ENCODE measurements at places on chromosomes 6 and 20.
A peak's percentile ranks its signal among the peaks of the same experiment; 100 is the strongest.

GRCh38 chr20:52309181-52309580 is 117.6 kb upstream of the ZFP64 start:
- DNase-seq = no peak

GRCh38 chr6:149820506-149820905 is 43.7 kb downstream of the LRP11 start:
- DNase-seq = no peak

GRCh38 chr20:45229264-45230056 is 8.3 kb downstream of the SEMG2 start:
- DNase-seq = peak; percentile 66

- no peak for DNase-seq
Measured at GRCh38 chr6:158328952-158329351, 16.7 kb downstream of the TULP4 start.

- no peak for DNase-seq
Measured at GRCh38 chr6:44735630-44735963, 348.1 kb downstream of the CDC5L start.

GRCh38 chr20:3935956-3936340 is 46.8 kb downstream of the PANK2 start:
- no peak for DNase-seq

GRCh38 chr6:10460096-10460495 is 45.2 kb upstream of the TFAP2A start:
- DNase-seq = no peak

DNA sequence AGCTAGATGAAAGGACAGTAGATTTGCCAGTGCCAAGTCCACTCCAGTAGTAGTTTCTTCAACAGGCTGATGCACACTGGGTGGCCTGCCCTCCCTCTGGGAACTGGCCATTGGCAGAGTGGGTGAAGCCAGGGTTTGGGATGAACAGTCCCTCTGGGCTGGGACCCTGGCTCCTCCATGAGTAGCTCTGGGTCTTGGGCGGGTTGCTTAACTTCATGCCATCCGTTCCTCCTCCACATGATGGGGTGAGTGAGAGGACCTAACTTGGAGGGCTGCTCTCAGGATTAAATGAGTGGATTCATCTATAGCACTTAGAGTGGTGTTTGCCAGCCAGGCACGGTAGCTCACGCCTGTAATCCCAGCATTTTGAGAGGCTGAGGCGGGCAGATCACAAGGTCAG is 47.2 kb downstream of the PLAGL2 start:
- no peak for DNase-seq

- DNase-seq = no peak
Measured at GRCh38 chr6:151166180-151166579, 73.6 kb upstream of the AKAP12 start.

- DNase-seq = no peak
Measured at GRCh38 chr6:150394899-150395295, 26.1 kb downstream of the IYD start.

- no peak for DNase-seq
Measured at GRCh38 chr20:64142590-64142989, 21.7 kb upstream of the MYT1 start.

- no peak for DNase-seq
Measured at GRCh38 chr6:95185874-95186273, 391.5 kb upstream of the MANEA start.

DNA sequence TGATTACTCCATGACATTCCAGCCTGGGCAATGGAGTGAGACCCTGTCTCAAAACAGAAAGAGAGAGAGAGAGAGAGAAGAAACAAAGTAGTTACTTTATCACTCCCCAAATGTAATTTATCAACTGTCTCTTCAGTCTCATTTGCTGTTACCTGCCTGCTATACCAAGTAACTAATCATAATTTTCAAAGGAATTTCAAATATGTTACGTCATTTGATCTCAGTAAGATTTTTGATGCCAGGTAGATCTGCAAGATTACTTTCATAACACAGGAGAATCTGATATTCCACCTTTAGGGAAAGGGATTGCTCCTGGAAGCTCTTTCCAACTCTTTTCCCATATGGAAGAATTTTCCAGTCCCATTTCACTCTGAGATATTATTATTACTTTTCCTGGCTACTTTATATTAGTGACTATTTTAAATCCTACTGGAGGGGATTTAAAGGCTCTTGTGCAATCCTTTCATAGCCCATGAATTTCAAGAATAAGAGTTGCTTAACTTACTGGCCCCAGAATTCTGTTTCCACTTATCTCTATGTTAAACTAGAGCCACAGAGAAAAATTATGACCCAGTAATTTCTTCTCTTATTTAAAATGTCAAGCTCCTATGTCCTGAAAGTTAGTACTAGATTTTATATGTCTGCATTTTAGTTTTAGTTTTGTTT is 390.2 kb upstream of the FLRT3 start:
- no peak for DNase-seq

DNA sequence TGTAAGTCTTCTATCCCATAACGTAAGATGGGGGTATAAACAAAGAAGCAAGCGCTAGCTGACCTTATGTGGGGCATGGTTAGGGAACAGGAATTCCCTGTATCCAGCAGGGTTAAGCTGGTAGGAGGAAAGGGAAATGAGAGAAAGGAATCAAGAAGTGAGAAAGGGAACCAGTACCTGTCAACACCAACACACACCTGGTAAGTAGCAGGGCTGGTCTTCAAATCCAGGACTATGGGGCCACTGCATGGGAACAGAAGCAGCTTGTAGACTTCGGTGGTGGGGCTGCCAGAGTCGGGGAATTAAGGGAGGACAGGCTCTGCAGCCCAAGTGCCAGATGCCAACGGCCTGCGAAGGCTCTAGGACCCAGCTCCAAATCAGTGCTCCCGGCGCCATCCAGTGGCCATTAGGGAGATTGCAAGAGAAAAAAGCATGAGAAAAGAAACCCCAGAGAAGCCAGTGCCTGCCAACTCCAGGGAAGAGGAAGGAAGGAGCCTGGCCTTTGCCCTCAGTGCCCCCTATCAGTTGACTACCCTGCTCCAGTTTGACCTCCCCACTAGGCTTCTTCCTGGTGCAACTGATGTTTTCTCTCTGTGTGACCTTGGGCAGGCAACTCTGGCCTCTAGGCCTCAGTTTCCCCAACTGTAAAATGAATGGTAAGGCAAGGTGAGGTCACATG is 15.8 kb upstream of the RBPJL start:
- peak; percentile 69 for DNase-seq

GRCh38 chr20:46562373-46563169 is 12.1 kb upstream of the OCSTAMP start:
- peak; percentile 57 for DNase-seq

DNA sequence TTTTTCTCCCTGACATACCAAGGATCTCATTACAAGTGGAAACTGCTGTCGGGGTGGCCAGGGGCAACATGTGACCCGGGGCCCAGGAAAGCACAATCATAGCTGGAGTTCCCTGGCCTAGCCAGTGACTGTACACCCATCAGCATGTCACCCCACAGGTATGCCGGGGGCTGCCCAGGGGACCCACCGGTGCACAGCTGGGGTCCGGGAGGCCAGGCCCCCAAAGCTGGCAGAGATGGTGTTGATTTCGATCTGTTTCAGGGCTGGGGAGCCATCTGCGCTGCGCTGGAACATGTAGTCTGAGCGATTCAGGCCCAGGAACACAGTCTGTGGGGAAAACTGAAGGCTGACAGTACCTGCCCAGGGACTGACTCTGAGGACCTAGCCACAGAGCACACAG is 13.3 kb downstream of the GSS start:
- no peak for DNase-seq

GRCh38 chr6:141790921-141791320 is 341.8 kb upstream of the GJE1 start:
- DNase-seq = no peak

DNA sequence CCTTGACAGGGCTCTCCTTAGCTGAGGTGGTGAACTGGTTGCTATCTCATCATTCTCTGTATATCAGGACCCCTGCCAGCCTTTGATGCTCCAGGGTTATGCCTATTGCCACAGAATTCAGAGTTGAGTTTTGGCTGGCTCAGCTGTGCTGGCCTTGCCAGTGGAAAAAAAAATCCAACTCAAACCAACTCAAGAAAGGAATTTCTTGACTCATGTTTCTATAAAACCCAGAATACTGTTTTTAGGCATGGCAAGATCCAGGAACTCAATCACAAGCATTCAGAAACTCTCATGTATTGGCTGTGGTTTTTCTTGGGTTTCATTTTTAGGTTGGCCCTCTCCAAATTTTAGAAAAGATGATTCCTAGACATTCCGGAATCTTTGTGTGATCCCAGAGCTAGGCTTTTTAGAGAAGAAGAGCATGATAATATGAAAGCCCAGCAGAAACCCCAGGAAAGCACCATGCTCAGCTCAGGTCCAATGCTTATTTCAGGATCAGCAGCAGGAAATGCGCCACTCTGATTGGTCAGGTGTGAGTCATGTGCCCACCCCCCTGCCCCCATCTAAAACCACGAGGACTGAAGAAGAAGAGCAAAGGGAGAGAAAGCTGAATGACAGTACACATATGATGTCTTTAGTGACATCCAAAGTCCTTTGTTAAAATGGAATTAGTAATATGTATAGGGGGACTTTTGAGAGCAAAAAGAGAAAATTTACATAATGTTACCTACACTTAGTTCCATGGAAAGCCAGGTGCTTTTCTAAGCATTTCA is 122.9 kb downstream of the RNF144B start:
- no peak for DNase-seq

DNA sequence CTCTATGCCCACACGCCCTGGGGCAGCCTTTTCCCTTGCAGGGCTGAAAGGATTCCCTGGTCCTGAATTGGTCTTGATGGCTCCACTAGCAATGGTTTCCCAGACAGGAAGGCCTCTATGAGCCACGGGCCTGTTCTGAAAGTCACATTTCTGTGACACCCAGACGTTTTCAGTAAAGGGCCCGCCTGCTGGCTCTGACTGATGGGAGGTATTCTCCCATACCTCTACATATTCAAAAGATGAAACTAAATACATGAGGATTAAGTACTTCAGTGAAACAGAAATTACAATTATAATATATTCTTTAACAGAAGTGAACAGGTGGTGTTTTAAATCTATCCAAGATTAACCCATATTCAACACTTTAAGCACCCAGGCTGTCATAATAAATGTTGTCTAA is 629.8 kb downstream of the CDH26 start:
- no peak for DNase-seq

GRCh38 chr20:62104791-62105345 is 17.4 kb upstream of the LSM14B start:
- DNase-seq = no peak

- DNase-seq = no peak
Measured at GRCh38 chr6:140566781-140567277, 1192.4 kb upstream of the CITED2 start.

GRCh38 chr6:63389191-63389844 is 69.5 kb upstream of the LGSN start:
- no peak for DNase-seq

DNA sequence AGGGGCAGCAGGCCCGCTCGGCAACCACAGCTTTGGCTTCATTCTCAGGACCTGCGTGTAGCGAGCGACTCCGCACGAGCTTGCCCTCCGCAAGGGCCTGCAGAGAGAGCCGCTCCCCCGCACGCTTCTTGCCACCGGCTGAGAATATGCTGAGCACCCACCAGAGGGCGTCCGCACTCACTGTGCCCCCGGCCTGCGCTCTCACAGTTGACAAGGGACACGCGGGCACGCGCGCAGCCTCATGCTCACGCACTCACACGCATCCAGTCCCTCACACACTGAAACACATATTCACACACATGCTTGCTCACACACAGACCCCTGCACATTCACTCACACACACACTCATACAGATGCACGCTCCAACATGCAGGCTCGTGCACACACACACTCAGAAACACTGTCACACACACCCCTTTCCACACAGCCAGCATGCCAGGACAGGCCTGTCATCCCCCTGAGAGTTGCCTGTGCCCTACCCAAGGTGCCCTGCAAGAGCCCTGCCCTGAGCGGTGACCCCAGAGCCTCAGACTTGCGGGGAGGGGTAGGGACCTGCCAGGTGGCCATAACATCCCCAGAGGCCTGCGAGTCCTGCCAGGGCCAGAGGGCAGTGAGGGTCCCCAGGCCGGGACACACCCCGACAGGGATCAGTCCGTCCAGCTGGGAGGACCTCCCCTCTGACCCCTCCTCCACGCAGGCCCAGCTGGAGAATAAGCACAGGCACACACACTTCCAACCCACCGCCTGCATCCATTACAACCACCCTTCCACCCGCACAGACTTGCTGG is 174.1 kb downstream of the BMP7 start:
- peak; percentile 75 for DNase-seq

DNA sequence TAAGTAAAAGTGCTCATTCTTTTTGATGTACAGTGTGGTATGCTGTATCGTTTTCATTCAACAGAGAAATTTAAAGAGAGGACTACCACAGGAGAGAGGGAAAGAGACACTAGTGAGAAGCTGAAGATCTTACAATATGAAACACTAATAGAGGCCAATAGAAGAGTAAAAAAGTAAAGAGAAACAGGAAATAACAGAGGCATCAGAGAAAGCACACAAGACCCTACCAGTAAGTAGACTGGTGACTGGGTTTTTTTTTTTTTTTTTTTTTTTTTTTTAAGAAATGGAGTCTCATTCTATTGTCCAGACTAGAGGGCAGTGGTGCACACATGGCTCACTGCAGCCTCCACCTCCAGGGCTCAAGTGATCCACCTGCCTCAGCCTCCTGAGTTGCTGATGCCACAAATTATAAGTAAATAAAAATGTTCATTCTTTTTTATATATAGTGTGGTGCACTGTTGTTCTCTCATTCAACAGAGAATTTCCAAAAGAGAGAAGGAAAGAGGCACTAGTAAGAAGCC is 18.8 kb downstream of the ELOVL4 start:
- DNase-seq = no peak

GRCh38 chr6:160248538-160248937 is 10.1 kb downstream of the SLC22A2 start:
- no peak for DNase-seq

DNA sequence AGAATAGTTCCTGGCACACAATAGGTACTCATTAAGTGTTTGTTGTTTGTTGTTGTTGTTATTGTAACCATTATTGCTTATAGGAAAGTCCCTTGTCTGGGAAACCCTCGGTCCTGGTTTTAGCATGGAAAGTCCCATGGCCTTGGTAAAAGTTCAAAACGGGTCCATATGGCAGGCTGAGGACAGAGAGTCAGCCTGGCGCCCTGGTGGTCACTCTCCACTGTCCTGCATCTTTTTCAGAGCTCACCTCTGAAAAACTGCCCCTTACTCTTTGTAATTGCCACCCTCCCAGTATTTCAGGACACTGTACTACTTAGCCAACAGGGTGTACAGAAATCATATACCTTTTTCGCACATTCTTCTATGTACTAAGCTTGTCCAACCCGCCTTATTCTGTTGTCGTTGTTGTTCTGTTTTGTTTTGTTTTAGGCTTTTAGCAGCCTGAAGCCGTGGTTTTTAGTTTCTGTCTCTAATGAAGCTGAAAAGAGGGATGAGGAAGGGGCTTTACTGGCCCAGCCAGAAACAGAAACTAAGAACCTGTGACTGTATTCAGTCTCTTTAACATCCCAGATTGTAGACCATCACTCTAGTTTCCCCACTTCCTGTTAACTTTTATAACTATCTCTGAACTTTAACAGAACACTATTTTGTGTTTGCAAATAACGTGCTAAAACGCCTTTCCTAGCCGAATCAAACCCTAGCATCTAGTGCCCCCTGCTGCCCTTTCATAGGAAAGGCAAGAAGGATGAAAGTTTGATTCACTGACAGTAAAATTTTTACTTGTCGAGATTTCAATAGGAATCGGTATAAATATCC is 7.6 kb upstream of the TMEM14A start:
- peak; percentile 40 for DNase-seq

GRCh38 chr6:25601800-25602673 is 50.0 kb upstream of the SCGN start:
- no peak for DNase-seq
